ENCODE measurements at places on chromosomes 6 and 20.

DNA sequence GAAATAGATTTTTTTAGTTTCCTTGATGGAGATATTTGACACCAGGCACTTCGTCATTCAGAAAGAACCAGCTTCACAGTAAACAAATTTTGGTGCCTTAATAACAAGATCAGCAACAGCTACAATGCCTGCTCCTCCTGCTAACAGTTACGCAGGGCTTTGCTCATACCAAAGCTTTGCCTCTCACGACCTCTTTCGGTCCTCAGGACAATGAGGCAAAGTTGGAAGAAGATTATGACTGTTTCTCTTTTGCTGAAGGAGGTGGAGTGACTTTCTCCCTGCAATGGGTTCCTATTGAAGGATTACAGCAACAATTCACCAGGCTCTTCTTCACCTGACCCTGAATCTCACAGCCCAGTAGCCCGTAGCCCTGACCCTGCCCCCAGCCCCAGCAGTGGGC lies 440.1 kb downstream of the PREX1 start:
- no peak for DNase-seq

DNA sequence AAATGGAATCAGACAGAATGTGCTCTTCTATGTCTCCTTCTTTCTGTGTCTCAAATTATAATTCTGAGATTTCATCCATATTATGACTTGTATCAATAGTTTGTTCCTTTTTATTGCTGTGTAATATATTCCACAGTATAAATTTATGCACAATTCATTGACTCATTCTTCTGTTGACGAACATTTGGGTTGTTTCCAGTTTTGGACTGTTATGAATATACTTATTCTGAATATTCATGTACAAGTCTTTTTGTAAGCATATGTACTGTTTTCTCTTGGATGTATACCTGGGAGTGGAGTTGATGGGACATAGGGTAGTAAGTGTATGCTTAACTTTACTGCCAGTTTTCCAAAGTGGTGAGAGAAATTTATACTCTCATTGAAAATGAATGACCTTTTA lies 28.1 kb upstream of the TRAF3IP2 start:
- DNase-seq, result no peak

DNA sequence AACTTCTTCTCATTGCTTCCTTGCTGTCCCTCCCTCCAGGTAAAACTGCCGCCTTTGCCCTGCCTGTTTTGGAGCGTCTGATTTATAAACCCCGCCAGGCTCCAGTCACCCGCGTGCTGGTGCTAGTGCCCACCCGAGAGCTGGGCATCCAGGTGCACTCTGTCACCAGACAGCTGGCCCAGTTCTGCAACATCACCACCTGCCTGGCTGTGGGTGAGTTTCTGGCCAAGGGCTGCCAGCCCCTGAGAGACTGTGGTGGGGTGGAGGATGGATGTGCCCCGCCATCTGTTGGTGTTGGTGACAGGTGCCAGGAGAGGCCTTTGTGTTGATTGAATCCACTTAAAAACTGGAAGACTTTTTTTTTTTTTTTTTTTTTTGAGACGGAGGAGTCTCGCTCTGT lies 9.5 kb downstream of the DDX27 start:
- no peak for DNase-seq

DNA sequence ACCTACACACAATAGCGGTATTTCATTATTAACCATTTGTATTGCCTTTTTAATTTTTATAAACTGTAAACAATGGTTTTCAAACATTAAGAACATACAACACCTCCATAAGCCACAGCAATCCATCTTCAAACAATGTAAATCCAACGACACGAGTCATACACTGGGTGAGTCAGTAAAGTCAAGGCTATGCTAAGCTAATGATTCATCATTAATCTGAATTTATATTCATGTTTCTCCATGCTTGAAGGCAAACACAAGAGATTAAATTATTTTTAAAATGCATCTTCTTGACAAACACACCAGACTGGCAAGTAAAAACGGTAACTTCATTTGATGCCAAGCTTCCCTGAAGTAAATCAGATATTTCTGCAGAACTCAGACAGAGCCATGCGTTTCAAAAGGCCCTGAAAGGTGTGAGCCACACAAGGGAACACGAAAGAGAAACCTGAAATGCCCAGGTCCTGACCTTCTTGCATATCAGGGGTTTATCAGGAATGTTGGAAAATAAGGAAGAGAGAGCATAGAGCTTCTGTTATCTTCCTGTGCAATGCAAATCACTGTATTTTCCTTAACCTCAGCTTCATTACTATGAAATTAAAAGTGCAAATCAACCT lies 162.5 kb downstream of the ALDH8A1 start:
- DNase-seq, result no peak

DNA sequence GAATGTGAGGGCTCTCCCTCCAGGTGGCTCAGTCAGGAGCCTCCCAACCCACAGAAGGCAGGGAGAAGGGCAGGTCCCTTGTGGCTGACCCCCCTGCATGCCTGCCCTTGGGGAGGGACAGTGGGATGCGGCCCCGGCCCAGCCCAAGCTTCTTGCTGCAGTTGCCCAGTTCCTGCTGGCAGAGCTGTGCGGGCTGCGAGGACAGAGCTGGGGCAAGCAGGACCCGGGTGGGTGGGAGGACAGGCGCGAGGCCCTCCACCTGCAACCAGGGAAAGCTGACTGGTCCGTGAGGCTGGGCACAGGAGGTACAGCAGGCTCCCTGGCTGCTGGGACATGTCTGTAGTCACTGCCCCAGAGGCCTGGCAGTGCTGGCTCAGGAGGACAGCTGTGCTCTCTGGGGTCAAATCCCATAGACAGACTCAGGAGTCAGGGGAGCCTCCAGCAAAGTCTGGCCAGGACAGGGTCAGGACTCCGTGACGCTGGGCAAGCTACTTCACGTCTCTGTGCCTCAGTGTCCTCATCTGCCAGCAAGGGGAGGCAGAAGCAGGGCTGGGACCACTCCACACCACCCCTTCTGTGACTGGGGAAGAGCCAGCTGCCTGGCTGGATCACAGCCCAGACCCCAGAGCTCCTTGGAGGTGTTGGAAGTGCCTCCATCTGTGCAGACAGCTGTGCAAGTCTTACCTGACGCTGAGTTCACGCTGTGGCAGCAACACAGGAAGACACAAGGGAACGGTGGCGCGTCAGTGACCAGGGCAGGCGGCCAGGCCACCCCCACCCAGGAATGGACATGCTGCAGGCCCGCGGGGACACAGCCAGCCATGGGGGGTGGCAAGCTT lies 13.0 kb downstream of the UCKL1 start:
- DNase-seq, result no peak

- DNase-seq, result no peak
Observed at GRCh38 chr6:48194596-48195295, 83.7 kb upstream of the PTCHD4 start.

DNA sequence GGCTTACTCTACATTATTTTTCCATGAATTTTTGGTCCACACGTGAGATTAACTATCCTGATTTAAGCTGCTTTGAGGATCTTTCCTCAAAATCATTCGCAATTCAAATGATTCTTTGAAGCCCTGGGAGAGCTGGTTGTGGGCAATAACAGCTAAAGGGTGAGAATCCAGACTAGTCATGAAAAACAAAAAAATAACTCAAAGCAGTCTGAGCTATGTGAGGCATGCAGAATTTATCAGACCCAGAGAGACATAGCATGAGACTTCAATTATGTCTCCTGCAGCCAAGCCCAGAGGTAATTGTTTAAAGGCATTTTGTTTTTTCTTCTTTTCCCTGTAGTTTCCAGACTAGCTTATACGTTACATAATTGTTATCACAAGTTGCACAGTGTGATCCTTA lies 517.3 kb upstream of the PTCHD4 start:
- no peak for DNase-seq

GRCh38 chr20:29873946-29874345 lies 1383.5 kb upstream of the DEFB115 start:
- peak; percentile 28 for DNase-seq

- DNase-seq, result no peak
Observed at GRCh38 chr20:59832406-59833363, 100.8 kb downstream of the SYCP2 start.

GRCh38 chr20:16201191-16201590 lies 372.1 kb downstream of the KIF16B start:
- DNase-seq, result no peak

DNA sequence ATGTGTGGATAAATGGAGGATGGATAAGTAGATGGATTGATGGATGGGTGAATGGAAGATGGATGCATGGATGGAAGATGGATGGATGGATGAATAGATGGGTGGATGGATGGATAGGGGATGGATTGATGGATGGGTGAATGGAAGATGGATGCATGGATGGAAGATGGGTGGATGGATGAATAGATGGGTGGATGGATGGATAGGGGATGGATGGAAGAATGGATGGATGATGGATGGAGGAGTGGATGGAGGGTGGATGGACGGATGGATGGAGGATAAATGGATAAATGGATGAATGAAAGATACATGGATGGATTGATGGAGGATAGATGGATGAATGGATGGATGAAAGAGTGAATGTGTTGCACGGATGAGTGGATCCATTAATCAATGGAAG lies 3.0 kb upstream of the NFATC2 start:
- DNase-seq, result no peak

DNA sequence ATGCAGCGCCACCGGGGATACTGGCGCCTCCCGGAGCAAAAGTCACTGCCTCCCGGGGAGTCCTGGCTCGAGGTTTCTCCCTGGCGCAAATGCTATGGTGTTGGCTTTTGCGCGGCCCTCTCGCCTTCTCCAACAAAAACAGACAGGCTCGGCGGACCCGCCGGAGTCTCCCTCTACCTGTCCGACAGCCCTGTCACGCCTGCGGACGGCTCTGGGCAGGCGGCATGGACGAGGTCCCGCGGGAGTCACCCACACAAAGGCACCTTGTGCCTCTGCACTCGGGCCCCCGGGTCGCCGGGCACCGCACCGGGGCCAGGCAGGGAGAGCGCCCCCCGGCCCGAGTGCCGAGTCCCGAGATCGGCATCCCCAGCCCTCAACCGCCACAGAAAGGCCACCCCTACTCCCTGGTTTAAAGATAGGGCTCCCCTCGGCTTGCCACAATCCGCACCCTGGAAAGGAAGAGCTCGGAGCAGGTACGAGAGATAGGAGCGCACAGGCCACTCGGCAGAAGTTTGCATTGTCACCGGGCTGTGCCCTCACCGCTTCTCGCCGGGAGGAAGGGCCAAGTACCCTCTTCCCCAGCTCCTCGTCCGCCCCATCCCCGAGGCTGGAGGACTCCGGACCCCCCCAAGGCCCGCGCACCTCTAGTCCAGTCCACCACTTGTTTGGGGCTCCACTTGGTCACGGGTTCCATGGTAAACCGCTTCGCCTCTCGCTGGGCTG lies 903 bp downstream of the CNKSR3 start:
- peak; percentile 43 for DNase-seq

GRCh38 chr6:35955970-35956369 lies 35.1 kb upstream of the SRPK1 start:
- DNase-seq, result no peak

DNA sequence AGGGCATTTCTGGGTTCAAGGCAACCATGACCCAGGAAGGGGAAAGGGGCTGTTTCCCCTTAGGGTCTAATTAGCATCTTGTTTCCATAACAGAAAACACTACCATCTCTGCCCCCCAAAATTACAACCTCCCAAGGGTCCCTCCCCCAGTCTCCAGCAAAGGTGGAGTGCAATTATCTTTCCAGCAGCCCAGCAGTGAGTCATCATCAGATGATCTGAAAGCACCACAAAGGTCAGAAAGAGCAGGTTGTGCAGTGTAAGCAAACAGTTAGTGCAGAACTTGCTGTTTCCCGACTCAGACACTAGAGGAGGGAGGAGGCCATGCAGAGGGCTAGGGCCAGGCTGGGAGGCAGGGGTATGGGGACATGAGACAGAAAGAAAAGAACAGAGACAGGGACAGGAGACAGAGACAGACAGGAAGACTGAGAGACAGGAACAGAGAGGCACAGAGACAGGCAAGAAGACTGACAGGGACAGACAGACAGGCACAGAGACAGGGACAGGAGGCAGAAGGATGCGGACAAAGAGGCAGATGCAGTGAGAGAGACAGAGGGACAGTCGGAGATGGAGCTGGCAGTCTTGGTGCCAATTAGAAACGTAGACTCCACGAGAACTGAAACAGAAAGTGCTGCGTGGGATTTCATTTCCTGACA lies 62.5 kb downstream of the PYGB start:
- no peak for DNase-seq

DNA sequence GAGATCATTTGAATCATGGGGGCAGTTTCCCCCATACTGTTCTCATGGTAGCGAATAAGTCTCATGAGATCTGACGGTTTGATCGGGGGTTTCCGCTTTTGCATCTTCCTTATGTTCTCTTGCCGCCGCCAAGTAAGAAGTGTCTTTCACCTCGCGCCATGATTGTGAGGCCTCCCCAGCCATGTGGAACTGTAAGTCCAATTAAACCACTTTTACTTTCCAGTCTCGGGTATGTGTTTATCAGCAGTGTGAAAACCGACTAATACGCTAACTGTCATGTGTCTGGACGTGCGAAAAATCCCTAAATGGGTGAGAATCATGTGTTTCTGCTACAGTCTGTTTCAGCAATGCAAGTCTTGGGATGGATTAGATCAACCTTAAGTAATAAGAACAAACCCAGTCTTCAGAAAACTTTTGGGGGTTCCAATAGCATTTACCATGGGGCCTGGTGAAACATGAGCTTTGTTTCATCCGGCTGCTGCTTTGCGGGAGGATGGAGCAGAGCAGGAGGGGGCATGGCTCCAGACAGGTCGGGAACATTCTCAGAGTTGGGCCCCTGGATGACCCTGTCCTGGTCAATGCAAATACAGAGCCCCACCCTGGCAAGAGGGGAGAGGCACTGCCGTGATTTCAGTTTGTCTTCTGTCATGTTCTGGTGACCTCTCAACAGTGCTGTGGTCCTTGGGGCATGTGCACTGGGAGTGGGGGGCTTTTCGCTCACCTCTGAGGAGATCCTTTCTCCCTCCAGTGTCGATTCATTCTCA lies 41.5 kb downstream of the CTCFL start:
- no peak for DNase-seq

DNA sequence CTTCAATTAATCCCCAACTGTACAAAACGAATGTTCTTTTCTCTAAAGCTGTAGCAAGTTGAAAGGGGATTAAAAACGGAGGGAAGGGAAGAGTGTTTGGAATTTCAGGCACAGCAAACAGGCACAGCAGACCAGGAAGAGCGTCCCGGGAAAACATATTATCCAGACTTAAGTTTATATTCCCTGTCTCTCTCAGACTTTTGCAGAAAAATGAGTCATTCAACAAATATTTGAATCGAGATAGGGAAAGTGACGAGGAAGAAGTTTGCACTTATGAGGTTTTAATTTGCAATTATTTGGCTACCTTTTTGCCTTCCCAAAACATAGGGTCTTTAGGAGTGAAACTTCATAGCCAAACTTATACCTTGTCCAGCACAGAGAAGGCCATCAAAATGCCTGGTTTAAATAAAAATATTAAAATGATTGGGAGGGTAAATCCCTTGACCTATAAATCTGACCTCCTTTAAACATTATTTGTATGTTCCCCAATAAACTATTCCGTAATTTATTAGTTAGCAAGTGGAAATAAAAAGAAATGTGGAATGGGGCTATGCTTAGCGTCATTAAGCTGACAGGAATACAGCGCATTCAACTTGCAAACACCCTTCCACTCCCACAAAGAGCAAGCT lies 16.0 kb downstream of the HFE start:
- no peak for DNase-seq

DNA sequence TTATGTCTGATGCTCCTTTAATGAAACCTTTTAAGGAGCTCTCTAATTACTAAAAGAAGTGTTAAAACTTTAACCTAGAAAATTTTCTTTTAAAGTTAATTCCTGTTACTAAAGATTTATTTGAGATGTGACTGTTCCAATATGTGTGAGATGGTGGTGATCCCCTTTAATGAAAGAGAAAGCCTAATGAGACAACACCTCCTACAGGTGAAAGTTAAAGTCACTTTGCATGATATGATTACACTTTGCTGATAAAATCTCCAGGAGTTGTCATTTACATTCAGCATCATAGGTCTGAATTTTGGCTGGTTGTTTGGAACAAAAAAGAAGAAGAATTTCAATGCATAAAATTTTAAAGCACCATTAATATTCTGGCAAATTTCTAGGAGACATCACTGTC lies 307.4 kb downstream of the TRDN start:
- DNase-seq, result no peak

Data from iPS-NIHi11 (cell line).